ENCODE measurements at places on chromosomes 2 and 18.

- DNase-seq = no peak
Observed at GRCh38 chr2:191653667-191654391, 24.1 kb upstream of the NABP1 start.

DNA sequence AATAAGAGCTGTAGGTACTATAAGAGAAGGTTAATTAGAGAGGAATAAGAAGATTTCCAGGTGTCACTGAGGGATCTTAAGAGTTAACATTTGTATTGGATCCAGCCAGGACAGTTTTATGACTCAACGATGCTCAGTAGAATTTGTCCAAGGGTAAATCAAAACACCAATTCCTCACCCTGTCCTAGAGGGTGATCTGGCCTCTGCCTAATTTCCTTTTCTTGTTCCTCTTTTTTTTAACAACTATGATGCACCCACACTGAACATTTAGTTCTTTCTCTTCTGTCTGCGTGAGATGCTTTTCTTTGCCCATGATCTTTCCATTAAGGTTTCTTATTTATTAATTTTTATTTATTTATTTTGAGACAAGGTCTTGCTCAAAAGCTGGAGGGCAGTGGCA is 92.0 kb downstream of the PMS1 start:
- DNase-seq = no peak

DNA sequence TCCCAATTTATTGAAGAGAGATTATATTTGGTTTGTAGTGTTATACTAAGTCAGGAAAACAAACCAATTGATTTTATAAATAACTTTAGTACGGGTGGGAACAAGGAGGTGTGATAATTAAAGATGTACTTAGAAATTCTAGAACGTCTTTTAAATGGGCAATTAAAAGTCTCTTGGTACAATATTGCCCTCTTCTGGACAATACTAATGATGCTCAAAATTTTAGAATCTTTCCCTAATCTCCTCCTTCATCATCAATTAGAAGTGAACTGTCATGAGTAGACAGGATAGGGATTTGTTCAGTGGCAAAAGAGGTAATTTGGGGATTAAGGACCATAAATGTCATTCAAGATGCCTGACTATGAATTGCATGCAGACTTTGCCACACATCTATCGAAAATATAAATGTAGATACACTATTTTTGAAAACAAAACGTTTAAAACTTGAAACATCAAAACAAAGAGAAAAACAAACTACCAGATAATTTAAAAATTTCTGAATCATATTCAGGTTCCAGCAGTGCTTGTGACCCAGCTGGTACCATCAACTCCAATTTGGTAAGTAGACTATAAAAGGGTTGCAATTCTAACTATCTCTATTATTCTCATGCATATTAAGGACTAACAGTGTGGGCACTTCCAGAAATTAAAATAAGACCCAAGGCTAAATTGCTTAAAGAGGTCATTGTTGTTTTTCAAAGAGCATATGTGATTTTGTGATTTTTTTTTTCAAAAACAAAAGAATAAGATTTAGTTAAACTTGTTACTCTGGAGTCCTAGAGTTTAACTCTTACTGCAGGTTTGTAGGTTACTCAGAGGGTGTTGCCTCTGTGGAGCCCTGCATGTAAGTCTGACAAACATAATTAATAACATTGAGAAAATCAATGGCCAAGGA is 123.5 kb downstream of the LAMA3 start:
- DNase-seq = no peak

- DNase-seq = peak; percentile 10
Observed at GRCh38 chr2:70516596-70516995, 37.0 kb downstream of the TGFA start.

- no peak for DNase-seq
Observed at GRCh38 chr2:209592106-209592505, 168.3 kb downstream of the MAP2 start.

- no peak for DNase-seq
Observed at GRCh38 chr18:74367905-74368304, 52.3 kb downstream of the C18orf63 start.

DNA sequence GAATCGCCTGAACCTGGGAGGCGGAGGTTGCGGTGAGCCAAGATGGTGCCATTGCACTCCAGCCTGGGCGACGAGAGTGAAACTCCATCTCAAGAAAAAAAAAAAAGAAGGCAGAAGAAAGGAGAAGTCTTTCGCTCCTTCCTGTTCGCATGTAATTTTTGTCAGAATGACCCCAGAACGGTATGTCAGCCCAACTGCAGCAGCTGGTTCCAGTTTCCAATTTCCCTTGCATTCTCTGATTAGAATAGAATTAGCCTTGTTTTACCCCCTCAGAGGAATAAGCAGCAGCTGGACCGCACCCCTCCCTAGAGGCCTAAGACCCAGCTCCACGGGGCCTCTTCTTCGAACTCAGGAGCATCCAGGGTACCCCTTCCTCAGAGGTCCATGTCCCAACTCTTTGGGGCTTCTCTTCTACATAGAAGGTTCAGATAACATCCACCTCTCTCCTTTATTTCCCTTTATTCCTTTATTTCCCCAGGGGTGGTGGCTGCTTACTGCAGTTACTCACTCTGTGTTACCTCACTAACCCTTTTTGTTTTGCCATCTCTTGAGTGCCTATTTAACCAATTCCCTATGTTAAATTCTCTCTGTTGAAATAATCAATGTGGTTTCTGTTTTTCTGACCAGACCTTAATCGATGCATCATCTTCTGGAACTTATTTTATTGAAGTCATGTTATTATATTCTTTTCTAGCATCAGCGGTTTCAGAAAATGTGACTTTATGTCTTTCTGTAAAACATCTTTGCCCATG is 7.2 kb upstream of the PUM2 start:
- DNase-seq = no peak

DNA sequence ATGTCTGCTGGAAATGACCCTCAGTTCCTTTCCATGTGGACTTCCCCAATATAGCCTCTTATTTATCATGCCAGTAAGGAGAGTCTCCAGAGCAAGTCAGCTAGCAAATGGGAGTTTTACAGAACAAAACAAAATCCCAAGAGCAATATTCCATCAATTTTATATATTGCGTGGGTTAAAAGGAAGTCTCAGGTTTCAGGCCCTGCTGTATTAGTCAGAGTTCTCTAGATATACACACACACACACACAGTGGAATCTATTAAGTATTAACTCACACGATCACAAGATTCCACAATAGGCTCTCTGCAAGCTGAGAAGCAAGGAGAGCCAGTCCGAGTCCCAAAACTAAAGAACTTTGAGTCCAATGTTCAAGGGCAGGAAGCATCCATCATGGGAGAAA is 102.8 kb upstream of the MAP2 start:
- DNase-seq = no peak

DNA sequence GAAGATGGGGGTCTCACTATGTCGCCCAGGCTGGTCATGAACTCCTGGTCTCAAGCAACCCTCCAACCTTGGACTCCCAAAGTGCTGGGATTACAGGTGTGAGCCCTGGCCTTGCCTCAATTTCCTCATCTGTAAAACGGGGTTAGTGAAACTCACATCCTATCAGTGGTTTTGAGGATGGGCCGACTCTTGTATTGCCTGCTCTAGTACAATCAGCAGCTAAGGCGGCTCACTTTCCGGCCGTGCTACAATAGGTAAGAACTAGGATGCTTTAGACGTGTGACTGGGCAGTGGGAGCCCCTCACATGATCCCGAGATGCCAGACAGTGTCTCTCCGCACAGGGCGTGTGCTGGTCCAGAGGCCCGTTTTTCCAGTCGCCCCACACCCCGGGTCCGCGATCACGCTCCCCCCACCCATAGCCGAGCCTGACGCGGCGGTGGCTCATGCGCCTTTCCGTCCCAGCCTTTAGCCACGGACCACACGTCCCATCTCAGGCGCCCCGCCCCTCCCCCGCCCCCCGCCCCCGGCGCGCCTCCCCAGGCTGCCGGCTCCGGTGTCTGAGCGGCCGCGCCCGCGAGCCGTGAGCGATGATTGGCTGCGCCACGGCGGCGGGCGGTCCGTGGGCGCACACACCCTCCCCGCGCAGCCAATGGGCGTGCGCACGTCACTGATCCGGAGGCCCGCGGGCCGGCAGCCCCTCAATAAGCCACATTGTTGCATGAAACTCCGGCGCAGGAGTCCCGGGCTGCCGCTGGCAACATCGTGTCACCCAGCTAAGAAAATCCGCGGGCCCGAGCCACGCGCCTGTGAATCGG is at the start of gene HK2:
Gene HK2 (plus strand): TSS at position 710 of the 816 bp plus-strand sequence. CDS start 454 bp downstream, outside the sequence.
- peak; percentile 82 for DNase-seq

- peak; percentile 50 for DNase-seq
Observed at GRCh38 chr2:205706769-205707381, 24.6 kb downstream of the NRP2 start.

DNA sequence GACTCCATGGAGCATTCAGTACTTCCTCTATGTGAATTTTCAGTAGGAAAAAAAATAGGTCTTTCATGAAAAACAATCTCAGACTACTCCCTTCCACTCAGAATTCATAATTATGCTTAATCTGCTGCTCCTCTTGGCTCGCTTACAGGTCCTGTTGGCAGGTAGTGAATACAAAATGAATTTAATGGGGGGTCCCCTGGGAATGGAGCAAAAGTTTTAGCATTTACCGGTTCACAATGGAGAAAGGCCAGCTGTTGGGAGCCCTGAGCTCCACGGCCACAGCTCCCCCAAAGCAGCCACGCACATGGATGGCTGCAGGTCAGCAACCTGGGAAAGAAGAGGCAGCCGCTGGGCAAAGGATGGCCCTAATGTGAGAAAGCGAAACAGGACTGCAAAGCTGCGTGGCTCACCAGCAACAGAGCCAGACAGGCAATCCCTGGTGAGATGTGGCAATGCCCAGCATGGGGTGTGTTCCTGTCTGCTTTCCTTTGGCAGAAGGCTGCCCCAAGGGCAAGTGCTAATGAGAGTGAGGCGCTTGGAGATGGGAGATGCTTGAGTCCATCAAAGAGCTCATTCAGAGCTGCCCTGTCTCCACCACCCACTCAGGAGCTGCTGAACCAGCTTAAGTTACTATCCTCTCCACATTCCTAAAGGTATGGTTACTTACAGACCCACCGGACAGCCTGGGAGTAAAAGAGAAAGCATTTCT is 447.4 kb downstream of the EPHA4 start:
- DNase-seq = no peak

GRCh38 chr18:63051928-63052327 is 267.6 kb downstream of the BCL2 start:
- no peak for DNase-seq

DNA sequence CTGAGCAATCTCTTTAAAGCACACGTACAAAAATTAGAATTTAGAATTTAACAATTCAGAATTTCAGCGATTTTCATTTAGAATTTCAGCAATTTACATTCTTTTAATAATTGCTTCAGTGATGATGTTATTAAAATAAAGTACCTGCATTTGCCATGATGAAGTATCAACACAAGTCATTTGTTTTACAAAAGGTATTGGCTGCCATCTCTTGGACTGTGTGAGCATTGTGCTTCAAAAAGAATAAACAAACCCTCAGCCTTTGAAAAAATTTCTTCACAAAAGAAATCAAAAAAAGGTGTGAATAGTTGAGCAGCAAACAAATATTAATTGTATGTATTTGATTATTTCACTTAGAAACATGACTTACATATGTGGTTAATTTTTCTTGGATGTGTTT is 27.1 kb upstream of the ZC3H15 start:
- no peak for DNase-seq

- no peak for DNase-seq
Observed at GRCh38 chr2:156883804-156884203, 373.7 kb upstream of the GALNT5 start.

GRCh38 chr2:130387804-130388203 is 31.9 kb downstream of the PTPN18 start:
- no peak for DNase-seq

- DNase-seq = no peak
Observed at GRCh38 chr18:25067275-25068025, 284.5 kb downstream of the ZNF521 start.

DNA sequence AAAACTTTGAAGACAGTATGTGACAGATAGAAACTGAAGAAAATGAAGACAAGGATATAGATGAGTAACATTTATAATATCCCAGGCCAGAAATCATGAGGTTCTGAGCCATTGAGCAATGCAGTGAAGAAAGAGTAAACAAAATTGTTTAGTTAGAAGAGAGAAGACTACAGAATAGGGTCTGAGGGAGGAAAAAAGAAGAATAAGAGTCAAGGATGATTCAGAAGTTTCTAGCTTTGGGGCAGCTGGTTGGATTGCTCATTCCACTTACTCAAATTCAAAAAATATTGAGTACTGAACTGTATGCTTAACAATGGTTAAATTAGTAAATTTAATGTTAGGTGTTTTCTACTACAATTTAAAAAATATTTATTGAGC is 155.0 kb upstream of the OTX1 start:
- DNase-seq = no peak

GRCh38 chr18:76385681-76385975 is 109.4 kb downstream of the ZNF516 start:
- no peak for DNase-seq

- no peak for DNase-seq
Observed at GRCh38 chr2:165528691-165529090, 59.2 kb downstream of the CSRNP3 start.

GRCh38 chr2:42987112-42987922 is 194.9 kb upstream of the HAAO start:
- DNase-seq = no peak

DNA sequence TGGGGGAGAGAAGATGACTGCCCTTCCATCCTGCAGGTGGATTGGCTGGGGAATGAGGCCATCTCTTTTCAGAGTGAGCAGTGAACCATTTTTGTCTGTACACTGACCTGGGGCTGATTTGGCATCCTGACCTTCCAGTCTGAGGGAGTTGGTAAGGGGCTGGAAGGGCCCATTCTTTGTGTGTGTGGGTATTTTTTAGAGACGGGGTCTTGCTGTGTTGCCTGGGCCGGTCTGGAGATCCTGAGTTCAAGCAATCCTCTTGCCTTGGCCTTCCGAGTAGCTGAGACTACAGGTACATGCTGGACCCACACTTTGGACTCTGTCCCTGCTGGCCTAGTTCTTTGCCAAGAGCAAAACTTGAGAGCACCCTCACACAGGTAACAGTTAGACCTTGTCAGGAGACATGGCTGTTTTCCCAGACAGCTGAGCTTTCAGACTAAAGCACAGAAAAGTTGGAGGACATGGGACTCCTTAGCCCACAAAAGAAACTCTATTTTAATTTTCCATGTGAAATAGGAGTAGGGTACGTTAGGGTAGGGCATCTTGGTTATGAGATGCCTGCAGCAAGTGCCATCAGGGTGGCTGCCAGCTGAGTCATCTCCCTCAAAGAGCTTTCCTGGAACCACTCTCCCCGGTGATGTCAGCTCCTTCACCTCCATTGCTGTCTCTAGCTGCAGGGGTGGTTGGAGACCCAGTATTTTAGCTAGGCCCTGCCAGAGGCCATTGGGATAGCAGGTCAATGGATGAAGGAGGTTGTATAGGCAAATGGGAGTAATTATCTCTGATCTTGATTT is 60.7 kb downstream of the DGKD start:
- peak; percentile 51 for DNase-seq

- DNase-seq = no peak
Observed at GRCh38 chr18:34049511-34049910, 175.2 kb downstream of the NOL4 start.

DNA sequence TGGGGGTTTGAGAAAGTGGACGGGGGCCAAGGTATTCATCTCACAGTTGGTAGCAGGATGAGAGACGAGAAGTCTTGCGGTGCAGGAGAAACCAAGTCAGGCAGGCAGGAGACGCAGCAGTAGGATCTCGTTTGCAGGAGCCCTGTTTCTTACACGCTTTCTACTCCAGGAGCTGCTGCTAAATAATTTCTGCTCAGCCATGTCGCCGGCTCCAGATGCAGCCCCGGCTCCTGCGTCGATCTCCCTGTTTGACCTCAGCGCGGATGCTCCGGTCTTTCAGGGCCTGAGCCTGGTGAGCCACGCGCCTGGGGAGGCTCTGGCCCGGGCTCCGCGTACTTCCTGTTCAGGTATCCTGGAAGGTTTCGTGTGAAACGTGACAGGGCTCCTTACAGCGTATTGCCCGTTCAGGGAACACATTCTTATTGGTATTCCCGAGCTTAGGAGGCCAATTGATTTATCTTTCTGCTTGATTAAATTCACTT is 494 bp downstream of the ANKZF1 start:
- DNase-seq = peak; percentile 71
